ENCODE measurements at places on chromosomes 6 and 20.
A peak's percentile ranks its signal among the peaks of the same experiment; 100 is the strongest.

DNA sequence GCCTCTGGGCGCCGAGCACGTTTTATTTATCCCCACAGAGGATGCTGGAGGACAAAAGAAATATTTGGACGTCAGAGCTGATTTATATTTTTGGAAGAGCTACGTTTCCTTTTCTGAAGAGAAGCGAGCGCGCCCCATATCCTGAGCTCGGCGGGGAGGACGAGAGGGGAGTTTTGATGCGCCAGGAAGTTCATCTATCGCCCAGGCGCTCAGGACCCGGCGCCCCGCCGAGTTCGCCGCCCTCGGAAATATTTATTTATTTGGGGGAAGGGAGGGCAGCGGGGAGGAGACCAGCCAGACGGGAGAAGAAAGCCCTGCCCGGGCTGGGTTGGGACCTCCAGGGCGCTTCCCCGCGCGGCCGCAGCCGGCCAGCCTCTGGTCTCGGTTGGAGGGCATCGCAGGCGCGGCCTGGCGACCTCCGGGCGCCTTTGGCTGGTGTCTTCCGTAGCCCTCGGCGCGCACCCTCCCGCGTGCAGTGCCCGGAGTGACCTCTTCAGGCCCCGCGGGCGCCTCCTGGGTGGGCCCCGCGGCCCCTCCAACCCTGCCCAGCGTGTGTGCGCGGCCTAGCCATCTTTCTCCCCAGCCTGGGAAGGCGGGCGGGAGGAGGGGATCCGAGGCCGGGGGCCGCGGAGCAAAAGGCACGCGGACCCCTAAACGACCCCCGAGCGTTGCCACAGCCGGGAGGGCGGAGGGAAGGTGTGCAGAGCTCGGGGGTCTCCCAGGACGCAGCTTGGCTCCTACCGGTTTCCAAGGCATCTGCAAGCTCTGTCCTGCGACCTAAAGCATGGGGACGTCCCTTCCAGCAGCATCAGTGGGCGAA, 5.4 kb upstream of the FOXF2 start:
- DNase-seq = no peak

- no peak for DNase-seq
Measured at GRCh38 chr6:104431096-104431495, 428.6 kb downstream of the HACE1 start.

- peak; percentile 44 for DNase-seq
Measured at GRCh38 chr6:157316871-157317814, 6.2 kb downstream of the TMEM242 start.

DNA sequence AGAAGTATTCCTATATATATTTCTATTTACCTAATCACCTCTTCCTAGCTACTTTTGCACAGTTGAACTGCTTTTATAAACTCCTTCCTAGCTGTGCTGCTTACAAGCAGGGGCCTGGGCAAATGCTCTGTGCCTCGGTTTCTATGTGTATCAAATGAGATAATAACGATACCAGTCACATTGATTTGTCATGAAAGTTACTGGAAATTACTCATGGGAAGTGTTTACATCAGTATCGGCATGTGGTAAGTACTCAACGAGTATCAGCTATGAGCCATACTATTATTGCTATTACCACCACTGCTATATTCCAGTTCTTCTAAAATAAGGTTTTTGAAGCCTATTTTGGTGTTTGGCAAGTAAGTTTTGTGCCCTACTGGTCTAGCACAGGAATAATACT, 4.9 kb downstream of the LAMA4 start:
- DNase-seq = no peak

GRCh38 chr20:47419953-47420514, 63.5 kb upstream of the ZMYND8 start:
- DNase-seq = no peak

DNA sequence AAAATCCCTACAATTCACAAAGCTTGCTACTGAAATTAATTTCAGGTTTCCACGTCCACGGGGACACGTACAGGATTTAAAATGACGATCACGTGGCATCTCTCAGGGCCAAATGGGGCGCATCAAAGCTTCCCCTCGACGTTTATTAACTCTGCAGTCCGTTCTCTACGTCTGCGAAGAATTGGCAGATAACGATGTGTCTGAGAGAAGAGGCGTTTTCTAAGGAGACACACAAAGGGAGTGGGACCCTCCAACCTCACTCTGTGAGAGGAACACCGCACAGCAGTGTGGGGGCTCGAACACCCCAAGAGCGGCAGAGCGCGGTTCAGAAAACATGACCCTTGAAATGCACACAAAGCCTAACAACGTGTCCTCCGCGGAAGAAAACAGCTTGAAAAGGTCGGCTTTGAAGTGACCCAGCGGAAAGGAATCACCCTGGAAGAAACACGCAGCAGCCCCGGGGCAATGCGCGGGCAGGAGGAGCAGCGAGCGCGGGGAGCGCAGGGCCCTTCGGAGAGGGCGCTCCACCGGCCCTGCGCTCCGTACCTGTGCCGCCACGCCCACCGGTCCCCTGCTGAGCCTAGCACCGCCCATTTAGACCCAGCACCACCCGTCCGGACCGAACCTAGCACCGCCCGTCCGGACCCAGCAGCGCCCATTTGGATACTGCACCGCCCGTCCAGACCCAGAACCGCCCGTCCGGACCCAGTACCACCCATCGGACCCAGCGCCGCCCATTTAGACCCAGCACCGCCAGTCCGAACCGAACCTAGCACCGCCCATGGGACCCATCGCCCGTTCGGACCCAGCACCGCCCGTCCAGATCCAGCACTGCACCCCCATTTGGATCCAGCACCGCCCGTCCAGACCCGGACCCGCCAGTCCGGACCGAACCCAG, 1.1 kb upstream of the AFDN start:
- DNase-seq = no peak
